ENCODE measurements at places on chromosomes 4 and X.

DNA sequence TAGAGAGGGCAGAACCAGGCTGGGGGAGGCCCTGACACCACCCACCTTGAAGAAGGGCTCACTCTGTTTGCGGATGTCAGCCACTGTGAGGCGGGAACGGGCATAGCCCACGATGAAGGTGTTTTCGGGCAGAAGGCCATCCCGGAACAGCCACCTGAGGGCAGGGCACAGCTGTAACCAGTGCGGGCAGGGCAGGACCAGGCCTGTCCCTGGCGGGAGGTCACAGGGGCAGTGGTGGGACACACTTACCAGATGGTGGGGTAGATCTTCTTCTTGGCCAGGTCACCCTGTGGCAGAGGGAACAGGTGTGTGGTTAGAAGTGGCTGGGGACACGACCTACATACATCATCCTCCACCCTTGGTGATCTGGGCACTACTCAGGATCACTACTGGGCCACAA is 10.8 kb downstream of the G6PD start:
- no peak for DNase-seq

- DNase-seq = no peak
Observed at GRCh38 chr4:188987011-188987410, 847.8 kb downstream of the TRIML1 start.

- no peak for DNase-seq
Observed at GRCh38 chr4:2923668-2924173, 39.5 kb downstream of the NOP14 start.

- DNase-seq = no peak
Observed at GRCh38 chr4:109703664-109704361, 568 bp upstream of the CASP6 start.

DNA sequence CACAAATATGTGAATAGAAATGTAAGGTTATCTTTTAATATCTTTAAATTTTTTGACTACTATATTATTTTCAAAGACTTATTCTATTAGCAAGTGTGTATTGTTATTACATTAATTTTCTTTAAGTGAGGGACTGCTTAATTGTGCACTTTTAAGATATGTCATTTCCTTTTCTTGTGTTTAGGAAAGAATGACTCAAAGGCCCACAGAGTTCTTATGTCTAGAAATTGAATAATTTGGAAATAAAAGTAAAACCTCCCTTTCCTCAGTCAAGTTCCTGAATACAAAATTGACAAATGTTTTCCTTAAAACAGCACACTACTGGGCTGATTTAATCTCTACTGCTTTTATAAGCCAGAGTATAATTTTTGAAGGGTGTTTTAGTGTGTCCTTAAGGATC is 169.7 kb downstream of the TMEM47 start:
- no peak for DNase-seq

GRCh38 chrX:120664081-120664480 is 34.2 kb upstream of the C1GALT1C1 start:
- peak; percentile 40 for DNase-seq

DNA sequence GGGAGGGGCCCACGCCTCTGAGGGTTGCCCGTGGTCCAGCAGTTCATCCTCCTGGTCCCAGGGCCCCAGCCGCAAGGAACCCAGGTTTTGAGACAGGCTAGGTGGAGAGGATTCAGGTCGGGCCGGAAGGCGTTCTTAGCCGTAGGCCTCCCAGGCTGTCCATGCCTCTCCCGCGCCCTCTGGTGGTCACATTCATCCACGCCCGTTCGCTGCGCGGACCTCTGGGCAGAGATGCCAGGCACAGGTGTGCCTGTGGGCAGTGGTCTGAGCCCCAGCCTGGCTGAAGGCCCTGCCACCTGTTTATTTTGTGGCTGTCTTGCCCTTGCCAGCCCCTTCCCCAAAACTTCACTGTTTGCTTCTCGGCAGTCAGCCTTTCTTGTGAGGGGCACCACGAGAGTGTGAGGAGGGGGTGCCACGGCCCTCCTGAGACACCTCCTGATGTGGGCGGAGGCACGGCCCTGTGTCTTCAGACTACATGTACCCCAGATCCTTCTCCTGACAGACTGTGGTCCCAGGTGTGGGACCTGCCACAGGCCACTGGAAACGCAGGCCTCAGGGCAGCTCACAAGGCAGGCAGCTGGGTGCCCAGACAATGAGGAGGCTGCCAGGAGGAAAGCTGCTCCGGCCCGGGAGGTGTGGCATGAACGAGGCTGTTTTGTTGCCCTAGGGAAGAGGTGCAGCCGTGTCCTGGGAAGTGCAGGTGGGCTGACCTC is 5.0 kb downstream of the UVSSA start:
- peak; percentile 72 for DNase-seq

GRCh38 chrX:107716118-107716684 is 59.4 kb downstream of the TSC22D3 start:
- DNase-seq = peak; percentile 49

- no peak for DNase-seq
Observed at GRCh38 chr4:187883049-187883448, 112.5 kb upstream of the ZFP42 start.

DNA sequence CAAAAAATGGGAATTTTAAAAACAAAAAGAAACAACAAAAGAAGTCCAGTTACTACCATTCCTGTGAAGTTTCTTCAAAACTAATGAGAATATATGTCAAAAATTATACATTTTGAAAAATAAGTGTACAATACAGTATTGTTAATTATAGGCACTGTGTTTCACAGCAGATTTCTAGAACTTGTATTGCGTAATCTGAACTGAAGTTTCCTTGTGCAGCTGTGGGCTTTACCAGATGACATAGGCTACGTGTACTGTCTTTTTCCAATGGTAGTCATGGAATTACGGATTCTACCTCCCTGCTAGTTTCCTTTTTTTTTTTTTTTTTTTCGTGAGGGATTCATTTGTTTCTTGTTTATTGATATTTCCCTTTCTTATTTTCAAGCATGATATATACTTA is 113.8 kb upstream of the GABRA2 start:
- no peak for DNase-seq

DNA sequence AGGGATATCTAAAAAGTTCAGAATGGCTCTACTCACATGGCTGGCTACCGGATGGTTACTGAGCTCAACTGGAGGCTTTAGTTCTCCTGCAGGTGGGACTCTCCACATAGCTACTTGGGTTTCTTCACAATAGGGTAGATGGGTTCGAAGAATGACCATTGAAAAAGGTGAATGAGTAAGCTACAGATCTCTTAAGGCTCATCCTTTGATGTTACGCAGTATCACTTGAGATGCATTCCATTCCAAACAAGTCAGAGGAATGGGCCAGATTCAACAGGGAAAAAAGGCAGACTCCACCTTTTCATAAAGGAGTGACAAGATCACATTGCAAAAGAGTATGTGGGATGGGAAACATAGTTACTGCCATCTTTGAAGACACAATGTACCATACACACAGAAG is 52.6 kb downstream of the DDX53 start:
- DNase-seq = no peak

Measured in fibroblast of lung (primary cell).